SHP77 treated with DMSO at 0.1 percent for 48 hours (cell line): ENCODE measurements at places on chromosomes 13 and 19.

GRCh38 chr13:110405597-110406450 lies 98.7 kb downstream of the COL4A2 start:
- DNase-seq = no peak

GRCh38 chr13:88526186-88526852 lies 855.1 kb downstream of the SLITRK5 start:
- DNase-seq = no peak

- no peak for DNase-seq
Observed at GRCh38 chr13:21321269-21321668, 137.8 kb downstream of the ZDHHC20 start.

DNA sequence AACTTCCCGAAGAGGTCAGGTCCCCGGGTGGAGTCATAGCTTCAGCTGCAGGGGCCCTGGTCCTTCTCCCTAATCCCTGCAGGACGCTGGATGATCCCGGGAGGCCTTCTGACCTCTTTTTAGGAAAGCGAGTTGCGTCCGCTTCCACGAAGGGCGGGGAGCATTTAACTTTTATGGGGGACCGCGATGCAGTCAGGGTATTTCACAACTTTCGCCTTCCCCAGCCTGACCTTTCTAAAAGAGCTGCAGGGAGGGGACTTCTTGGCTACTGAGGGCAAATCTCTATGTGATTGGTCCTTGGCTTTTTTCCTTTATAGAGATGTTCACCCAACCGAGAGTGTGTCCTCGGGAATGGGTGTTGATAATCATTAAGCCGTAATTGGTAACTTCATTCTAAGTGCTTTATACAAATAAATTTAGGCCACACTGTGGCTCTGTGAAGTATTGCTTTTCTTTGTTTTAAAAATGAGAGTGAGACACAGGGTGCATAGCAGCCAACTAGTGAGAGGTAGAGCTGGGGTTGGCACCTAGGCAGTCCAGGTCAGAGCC lies 778 bp downstream of the ZNF230 start:
- no peak for DNase-seq

DNA sequence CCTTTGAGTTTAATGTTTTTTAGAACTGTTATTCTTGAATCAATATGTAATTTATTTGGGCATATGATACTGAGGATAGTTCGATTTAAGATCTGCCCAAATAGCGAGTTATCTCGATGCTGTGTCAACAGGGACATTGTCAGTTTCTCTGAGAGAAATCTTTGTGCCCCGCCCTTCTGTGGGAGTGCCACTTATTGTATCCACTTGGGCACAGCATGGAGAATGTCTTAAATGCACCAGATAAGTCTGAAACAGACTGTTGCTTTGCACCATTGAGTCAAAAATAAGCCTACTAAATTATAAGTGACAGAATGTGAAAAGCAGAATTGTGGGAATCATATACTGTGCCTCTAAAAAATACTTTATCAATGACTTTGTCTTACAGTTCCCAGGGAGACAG lies 45.6 kb downstream of the RNASEH2B start:
- DNase-seq = no peak

- DNase-seq = no peak
Observed at GRCh38 chr19:5083547-5083965, 114.6 kb downstream of the KDM4B start.

GRCh38 chr19:46081928-46082727 lies 41.3 kb upstream of the IGFL4 start:
- peak; percentile 40 for DNase-seq

DNA sequence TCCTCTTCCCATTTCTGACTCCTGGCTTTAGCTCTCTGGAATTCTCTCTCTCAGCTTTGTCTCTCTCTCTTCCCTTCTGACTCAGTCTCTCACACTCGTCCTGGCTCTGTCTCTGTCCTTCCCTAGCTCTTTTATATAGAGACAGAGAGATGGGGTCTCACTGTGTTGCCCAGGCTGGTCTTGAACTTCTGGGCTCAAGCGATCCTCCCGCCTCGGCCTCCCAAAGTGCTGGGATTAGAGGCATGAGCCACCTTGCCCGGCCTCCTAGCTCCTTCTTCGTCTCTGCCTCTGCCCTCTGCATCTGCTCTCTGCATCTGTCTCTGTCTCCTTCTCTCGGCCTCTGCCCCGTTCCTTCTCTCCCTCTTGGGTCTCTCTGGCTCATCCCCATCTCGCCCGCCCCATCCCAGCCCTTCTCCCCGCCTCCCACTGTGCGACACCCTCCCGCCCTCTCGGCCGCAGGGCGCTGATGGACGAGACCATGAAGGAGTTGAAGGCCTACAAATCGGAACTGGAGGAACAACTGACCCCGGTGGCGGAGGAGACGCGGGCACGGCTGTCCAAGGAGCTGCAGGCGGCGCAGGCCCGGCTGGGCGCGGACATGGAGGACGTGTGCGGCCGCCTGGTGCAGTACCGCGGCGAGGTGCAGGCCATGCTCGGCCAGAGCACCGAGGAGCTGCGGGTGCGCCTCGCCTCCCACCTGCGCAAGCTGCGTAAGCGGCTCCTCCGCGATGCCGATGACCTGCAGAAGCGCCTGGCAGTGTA lies 2.7 kb downstream of the APOE start:
- DNase-seq = no peak

DNA sequence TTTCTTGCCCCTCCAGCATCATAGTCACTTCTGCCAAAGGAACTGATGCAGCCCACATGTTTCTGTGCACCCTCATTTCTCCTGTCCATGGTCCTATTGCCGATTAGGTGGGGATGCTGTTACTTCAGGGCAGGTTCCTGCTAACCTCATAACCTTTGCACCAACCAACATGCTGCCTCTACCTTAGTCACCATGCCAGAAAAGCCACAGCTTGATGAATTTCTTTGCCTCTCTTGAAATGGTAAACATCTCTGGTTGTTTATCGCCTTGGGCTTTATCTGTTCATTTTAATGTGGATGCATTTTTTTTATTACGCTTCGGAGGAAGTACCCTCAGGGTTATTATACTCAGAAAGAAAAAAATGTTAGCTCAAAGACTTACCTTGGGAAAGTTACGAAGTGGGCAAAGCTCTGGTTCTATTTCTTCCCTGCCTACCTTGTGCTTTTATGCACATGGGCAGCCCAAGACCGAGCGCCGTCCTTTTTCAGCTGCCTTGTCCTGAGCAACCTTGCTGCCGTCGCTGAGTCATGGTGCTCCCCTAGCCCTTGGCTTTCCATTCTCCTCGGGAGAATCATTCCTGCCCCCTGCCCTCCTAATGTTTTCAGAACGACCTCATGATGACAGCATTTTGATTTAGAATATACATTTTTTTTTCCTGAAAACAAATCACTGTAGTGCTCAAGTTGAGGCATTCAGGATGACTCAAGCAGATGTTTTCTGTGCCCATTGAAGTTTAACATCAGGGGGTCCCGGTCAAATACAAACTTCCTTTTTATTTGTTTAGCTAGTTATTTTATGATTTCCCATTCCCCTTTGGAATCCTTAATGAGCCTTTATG lies 280.0 kb downstream of the SHISA2 start:
- no peak for DNase-seq

DNA sequence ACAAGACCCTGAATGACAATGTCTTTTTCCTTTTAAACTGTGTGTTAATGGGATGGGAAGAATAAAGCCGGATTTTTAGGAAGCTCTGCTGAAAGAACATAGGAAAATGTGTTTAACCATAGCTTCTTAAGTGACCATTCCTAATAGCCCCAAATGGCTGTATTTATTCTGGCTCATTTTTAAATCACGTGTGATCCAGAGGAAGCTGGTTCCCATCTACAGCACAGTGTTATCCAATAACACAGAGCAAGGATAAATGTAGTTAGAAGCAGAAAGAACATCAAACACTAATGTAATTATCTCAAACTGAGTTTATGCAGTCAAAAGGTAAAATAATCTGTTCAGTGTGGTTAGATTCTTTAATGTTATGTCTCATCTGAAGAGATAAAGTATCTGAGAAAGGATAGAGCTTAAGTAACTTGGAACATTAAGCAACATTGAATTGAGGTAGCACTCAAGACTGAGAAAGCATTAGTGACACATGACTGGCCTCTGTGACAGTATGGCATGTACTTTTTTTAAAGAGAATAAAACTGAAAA lies 853.3 kb downstream of the GPC5 start:
- DNase-seq = no peak

DNA sequence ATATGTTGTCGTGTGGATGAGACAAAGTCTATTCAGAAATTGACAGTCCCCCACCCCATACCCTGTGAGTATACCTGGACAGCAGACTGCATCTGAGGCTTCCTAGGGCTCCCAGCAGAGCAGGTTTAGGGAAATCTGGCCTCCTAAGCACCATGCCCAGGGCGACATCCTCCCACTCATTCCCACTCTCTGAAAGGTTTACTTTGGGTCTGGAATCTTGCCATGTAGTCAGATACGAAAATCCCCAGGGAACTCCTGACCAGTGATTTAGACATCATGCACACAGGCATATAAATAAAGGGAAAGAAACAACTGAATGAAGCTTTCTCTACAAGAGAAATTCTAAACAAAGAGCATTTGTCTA lies 717 bp upstream of the NALCN start:
- no peak for DNase-seq

DNA sequence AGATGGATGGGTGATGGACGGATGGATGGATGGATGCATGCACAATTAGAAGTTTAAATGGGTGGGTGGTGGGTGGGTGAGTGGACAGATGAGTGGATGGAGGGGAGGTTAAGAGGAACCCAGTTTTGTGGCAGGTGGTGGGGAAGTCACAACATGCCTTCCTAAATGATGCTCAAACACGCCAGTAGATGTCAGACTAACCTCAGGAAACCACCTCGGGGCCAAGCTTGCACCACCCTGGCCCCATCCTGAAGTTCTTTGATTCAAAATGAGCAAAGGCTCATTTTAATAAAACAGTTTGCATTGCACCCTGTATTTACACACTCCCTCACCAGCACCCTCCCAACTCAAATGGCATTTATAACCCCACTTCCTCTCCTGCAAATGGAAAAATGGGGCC lies 91.4 kb upstream of the CACNA1A start:
- DNase-seq = peak; percentile 69

DNA sequence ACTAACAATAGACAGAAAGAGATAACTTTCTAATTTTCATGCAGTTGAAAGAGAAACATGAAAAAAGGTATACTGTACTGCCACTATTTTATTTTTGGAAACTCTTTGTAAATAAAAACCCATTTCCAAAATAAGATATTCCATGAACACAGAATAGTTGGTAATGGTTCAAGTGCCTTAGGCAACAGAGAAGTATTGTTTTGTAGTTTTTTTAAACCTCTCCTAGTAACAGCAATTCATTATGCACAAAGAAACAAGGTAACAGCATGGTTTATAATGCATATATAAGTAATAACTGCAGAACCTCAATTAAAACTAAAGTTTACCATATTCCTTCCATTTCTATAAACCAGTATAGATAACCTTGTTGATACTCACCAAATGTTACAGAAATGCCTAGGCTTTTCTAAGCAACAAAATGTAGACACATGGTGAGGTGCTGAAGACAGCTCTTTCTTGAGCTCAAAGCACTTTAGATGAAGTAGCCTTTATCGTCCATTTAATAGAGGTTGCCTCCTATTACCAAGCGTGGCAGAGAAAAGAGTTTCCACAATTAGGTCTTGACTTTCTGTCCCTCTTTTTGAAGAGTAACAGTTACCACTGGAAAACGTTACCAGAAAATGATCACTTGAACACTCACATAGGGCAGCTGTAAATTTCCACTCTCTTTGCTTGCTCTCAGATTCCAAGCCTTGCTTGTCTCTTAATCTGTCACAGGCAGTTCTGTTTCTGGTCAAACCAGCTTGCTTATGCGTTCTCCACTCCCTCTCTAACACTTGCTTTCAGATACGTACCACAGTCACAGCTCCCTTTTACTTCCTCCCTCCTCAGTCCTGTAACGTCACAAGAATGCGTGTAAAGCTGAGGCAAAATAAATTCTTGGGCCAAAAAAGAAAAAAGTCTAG lies 42.9 kb downstream of the CAB39L start:
- DNase-seq = no peak

- no peak for DNase-seq
Observed at GRCh38 chr13:89221557-89222158, 1550.5 kb downstream of the SLITRK5 start.

GRCh38 chr13:28529836-28530235 lies 34.9 kb upstream of the FLT1 start:
- no peak for DNase-seq

DNA sequence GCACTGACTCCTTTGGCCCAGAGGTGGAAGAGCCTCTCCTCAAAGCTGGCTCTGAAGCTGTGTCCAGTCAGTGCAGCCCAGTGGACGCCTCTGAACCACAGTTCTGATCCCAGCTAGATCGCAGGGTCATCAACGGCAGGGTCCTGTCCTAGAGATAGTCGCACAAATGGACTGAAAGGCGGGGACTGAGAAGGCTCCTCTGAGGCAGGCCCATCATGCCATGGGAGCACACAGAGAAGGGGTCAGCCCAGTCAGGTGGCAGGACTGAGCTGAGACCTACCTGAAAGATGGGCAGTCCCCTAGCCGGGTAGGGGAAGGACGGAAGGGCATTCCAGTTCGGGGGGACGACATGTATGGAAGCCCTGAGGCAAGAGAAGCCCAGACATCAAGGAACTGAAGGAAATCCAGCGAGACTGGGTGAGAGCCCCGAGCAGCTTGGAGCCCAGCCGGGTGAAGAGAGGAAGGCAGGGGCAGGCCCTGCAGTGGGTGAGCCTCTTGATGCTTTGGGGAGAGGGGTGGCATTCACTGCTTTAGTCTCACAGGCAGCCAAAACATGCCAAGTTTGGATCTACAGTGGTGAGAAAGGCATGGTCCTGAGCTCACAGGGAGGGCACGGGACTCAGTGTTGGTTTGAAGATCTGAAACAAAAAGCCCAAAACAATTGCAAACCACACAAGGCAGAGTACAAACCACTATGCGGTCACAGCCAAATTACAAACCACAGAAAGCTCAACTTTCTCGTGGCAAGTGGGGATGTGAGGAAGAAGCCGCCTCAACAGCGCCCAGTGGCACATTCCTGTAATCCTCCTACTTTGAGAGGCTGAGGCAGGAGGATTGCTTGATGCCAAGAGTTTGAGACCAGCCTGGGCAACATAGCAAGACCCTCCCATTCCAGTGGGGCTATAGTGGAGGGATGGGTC lies 10.0 kb downstream of the CALM3 start:
- DNase-seq = no peak

GRCh38 chr19:55310498-55310897 lies 14.6 kb downstream of the TMEM150B start:
- DNase-seq = no peak

GRCh38 chr13:49925881-49926418 lies 10.2 kb downstream of the SPRYD7 start:
- no peak for DNase-seq

GRCh38 chr19:31976775-31977536 lies 368.5 kb upstream of the ZNF507 start:
- DNase-seq = no peak

DNA sequence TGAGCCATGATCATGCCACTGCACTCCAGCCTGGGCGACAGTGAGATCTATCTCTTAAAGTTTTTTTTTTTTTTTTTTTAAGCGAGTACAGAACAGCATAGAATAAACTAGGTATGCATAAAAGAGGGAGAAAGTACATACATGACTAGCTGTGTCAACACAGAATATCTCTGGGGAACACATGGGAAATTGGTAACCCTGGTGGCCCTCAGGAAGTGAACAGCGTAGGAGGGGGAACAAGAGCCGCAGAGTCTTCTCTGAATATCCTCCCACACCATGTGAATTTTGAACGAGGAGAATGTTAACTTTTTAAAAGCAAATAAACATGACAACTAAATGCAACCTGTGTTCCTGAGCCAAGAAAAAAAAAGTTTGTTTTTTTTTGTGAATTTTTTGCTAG lies 15.2 kb downstream of the PHLDB3 start:
- DNase-seq = no peak
